Activated CD8-positive, alpha-beta T cell treated with anti-CD3 and anti-CD28 coated beads for 36 hours (primary cell): ENCODE measurements at places on chromosomes 12 and 14. TPM values are rescaled to one million over a fixed set of nuclear protein-coding genes. Genes with fewer than 3 reads are reported as not detected.
A peak's percentile ranks its signal among the peaks of the same experiment; 100 is the strongest.

The TMEM116 gene
- total RNA-seq = 16.3 TPM

The LALBA gene
- not detected for total RNA-seq

The SMCO3 gene
- not detected for total RNA-seq

The INSM2 gene
- not detected for total RNA-seq

The GSC gene
- not detected for total RNA-seq

The KRT82 gene
- not detected for total RNA-seq

The AKAP6 gene
- 1.4 TPM for total RNA-seq

- no peak for DNase-seq
- H3K27me3 ChIP-seq = no peaks in the 10 kb centered on the region
- H3K4me1 ChIP-seq = peaks cover 71% of the 10 kb centered on the region
- peak overlapping the region; percentile 39 for H3K27ac ChIP-seq
Observed at GRCh38 chr14:61486930-61487495, 165.6 kb downstream of the PRKCH start.

DNA sequence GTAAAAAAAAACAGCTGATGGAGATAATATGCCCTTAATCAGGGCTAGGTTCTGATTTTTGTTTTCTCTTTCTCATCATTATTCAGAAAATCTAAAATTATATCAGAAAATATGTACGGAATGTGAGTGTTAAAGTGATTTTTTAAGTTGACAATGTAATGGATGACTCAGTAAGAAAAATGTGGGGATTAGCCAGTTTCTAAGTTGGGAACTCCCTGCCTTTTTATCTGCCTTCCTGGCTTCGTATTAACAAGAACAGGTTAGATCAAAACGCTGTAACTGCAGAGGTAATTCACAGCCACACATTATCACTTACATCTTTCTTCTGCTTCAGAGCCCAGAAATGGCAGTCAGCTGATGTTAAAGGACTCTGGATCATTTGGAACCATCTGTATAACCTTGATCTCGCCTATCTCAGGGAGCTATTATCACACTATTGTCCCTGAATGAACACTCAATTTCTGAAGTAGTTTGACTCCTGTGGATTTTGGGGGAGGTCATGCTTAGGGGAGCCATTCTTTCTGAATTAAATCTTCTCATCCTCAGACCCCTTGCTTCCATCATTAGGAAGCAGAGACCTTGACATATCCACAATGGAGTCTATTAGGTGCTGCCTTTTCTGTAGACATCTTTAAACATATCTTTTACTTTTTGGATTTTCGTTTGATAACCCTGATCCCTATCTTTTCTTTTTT lies 135.7 kb upstream of the SLC16A7 start:
- H3K4me1 ChIP-seq = no peaks in the 10 kb centered on the region
- no peaks in the 10 kb centered on the region for H3K36me3 ChIP-seq

DNA sequence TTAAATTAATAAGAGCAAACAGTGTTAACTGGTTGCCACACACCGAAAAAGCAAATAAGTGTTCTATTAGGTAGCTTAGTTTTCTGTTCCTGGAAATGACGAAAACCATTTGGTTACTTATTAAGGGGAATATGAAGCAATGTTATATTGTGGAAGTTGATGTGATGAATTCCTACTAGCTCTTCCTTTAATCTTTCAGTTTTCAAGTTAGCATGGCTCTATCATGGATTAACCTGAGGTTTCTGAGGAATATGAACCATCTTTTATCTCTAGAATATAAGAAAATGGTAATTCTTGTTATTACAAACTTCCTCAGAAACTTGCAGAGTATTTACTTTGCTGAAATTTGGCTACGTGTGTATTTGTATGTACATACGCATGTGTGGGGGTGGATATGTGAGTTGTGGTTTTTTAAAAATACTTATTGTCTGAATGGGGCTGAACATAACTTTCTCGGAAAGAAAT lies 245.7 kb downstream of the KCNC2 start:
- no peak overlapping the region for H3K27ac ChIP-seq
- no peaks in the 10 kb centered on the region for H3K27me3 ChIP-seq
- H3K36me3 ChIP-seq = no peaks in the 10 kb centered on the region
- no peaks in the 10 kb centered on the region for H3K4me1 ChIP-seq
- no peak overlapping the region for H3K4me3 ChIP-seq
- DNase-seq = no peak

GRCh38 chr12:19411234-19412204 lies 27.8 kb upstream of the AEBP2 start:
- H3K27ac ChIP-seq = no peak overlapping the region

DNA sequence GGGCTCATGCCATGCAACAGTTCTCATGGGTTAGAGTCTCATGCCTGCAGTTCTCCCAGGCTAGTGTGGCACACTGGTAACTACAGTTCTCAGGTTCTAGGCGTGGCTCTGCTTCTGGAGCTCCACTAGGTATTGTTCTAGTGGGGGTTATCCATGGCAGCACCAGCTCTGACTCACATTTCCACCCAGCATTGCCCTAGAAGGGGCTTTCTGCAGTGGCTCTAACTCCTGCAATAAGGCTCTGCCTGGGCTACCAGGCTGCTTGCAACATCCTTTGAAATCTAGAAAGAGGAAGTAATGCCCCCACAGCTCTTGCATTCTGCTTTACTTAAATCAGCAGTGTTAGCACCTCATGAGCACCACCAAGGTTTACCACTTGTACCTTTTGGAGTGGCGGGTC lies 220.3 kb upstream of the ARID2 start:
- H3K36me3 ChIP-seq = no peaks in the 10 kb centered on the region
- H3K27me3 ChIP-seq = no peaks in the 10 kb centered on the region
- peak; percentile 38 for DNase-seq
- H3K4me1 ChIP-seq = peaks cover 6% of the 10 kb centered on the region
- no peak overlapping the region for H3K27ac ChIP-seq

DNA sequence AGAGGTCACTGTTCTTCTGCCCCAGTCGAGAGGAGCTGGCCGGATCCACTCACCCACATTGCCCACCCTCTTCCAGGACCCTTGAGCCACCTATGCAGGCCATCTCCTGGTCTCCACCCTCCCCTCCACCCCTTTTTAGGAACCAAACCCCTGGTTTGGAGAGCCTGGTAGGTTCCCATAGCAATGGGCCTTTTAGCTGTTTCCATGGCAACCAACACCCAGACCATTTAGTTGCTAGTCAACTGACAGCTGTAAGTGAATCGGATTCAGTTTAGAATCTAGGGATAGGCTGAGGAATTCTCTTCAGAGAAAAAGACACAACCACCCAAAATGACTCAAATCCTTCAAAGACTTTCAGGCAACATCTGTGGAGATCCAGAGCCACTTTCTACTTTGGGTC lies 16.5 kb downstream of the NPC2 start:
- H3K4me3 ChIP-seq = no peak overlapping the region
- no peak overlapping the region for H3K27ac ChIP-seq
- no peak for DNase-seq

DNA sequence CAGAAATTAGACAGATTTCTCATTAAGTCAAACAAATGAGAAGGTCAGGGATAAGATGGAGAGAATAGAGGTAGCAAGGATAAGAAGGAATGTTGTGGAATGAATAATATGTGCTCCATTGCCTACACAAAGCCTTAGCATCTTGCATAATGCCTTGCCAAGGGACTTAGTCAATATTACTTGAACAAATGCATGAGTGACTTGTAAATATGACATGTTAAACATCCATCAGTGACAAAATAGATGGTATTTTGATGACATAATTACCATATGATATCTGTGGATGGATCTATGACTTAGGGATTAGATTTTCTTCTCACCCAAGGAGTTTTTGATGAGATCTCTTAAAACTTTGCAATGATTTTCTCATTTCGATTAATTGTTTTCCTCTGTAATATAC lies 194.1 kb upstream of the RASSF8 start:
- H3K27me3 ChIP-seq = no peaks in the 10 kb centered on the region
- no peak overlapping the region for H3K27ac ChIP-seq
- no peaks in the 10 kb centered on the region for H3K36me3 ChIP-seq

DNA sequence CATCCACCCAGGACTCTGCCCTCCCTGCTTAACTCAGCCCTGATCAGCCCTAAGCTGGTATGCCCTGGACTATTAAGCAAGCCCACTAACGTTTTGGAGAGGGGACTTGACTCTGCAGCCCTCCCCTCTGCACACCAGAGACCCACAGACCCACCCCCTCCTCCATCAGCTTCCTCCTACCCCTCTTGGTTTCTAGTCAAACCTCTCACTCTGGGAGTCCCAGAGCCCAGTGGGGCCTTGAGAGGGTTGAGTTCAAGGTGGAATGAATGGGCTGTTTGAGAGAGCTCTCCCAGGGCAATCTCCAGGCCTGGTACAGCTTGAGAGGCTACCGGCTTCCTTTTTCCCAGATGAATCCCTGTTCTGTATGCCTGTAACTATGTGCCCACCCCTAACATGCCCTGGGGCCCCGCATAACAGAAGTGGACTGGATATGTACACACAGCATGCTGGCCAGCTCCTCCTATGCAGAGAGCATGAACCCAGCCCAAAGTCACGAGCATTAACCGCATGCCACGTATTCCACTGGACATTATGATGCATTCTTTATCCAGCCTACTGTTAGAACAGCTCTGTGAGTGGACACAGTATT lies 43.6 kb downstream of the IRF2BPL start:
- no peak for DNase-seq
- H3K4me1 ChIP-seq = peaks cover 3% of the 10 kb centered on the region
- H3K27me3 ChIP-seq = no peaks in the 10 kb centered on the region
- no peaks in the 10 kb centered on the region for H3K36me3 ChIP-seq
- H3K27ac ChIP-seq = no peak overlapping the region
- H3K4me3 ChIP-seq = no peak overlapping the region

DNA sequence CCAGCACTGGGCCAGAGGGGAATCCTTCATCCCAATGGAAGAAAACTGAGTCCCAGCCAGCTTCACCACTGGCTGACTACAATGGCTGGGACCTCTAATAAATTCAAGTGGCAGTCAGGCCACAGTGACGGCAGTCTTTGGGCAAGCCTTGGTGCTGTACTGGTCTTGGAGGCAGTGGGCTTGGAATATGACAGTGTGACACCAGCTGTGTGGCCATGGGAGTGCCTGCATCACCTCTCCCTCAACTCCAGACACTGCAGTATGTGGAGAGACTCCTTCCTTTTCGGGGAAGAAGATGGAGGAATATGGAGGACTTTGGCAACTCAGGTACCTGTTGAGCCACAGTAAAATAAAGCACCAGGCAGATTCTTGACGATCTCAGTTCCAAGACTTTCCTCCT lies 16.0 kb upstream of the CD163L1 start:
- no peak overlapping the region for H3K4me3 ChIP-seq
- peaks cover 6% of the 10 kb centered on the region for H3K27me3 ChIP-seq
- no peak overlapping the region for H3K27ac ChIP-seq
- DNase-seq = no peak

- DNase-seq = no peak
- H3K27me3 ChIP-seq = peaks cover 11% of the 10 kb centered on the region
- peaks cover 6% of the 10 kb centered on the region for H3K4me1 ChIP-seq
- H3K27ac ChIP-seq = no peak overlapping the region
- H3K4me3 ChIP-seq = no peak overlapping the region
Observed at GRCh38 chr14:59159169-59159568, 29.3 kb upstream of the DAAM1 start.

DNA sequence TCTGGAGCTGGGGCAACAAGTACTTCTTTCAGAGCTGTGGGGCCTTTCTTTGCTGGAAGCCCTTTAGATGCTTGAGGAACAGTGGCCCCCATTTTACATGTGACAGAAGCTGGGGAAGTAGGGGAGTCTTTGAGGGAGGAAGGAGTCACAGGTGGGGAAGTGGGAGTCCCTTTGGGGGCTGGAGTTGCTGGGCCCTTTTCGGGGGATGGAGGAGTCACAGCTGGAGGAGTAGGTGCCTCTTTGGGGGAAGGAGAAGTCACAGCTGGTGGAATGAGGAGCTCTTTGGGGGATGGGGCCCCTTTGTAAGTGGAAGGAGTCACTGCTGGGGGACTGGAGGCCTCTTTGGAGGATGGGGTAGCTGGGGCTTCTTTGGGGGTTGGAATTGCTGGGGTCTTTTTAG lies 8.6 kb downstream of the NACA start:
- peaks cover 57% of the 10 kb centered on the region for H3K4me1 ChIP-seq
- H3K36me3 ChIP-seq = peaks cover 83% of the 10 kb centered on the region
- no peaks in the 10 kb centered on the region for H3K27me3 ChIP-seq
- DNase-seq = no peak
- no peak overlapping the region for H3K4me3 ChIP-seq
- peak overlapping the region; percentile 73 for H3K27ac ChIP-seq

DNA sequence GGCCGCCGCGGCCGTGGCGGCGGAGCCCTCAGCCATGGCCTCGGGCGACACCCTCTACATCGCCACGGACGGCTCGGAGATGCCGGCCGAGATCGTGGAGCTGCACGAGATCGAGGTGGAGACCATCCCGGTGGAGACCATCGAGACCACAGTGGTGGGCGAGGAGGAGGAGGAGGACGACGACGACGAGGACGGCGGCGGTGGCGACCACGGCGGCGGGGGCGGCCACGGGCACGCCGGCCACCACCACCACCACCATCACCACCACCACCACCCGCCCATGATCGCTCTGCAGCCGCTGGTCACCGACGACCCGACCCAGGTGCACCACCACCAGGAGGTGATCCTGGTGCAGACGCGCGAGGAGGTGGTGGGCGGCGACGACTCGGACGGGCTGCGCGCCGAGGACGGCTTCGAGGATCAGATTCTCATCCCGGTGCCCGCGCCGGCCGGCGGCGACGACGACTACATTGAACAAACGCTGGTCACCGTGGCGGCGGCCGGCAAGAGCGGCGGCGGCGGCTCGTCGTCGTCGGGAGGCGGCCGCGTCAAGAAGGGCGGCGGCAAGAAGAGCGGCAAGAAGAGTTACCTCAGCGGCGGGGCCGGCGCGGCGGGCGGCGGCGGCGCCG lies 381 bp downstream of the YY1 start:
- H3K27ac ChIP-seq = peak overlapping the region; percentile 88
- peak overlapping the region; percentile 79 for H3K4me3 ChIP-seq
- peaks cover 49% of the 10 kb centered on the region for H3K4me1 ChIP-seq
- DNase-seq = peak; percentile 45
- H3K36me3 ChIP-seq = peaks cover 62% of the 10 kb centered on the region

DNA sequence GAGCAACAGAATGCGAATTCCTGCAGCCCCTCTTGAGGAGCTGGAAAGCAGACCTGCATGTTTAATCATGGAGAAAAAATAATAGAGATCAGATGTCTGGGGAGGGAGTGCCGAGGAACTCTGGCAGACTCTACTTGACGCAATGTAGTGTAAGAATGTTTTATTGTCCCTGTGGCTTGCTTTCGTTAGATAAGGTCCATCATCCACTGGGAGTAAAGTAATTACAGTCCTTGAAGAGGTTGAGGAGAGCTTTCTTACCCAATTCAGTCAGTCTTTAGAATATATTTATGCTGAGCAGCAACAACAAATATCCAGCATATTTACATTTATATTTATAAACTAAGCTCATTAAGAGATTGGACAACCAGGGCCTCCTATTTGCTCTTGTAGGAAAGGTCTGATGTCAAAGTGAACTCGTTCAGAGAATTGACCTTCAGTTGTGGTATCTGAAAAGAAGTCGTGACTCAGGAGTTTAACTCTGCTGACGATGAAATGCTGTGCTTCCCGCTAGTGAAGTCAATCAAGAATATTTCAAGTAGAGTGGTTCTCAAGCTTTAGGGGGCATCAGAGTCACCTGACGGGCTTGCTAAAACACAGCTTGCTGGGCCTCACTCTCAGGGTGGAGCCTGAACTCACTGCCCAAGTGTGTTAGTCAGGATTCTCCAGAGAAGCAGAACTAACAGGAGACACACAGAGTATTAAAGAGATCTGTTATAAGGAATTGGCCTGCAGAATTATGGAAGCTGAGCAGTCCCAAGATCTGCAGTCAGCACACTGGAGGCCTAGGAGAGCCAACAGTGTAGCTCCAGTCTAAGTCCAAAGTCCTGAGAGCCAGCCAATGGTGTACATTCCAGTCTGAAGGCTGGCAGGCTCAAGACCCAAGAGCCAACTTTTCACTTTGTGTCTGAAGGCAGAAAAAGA lies 139.3 kb upstream of the LMNTD1 start:
- no peak for DNase-seq
- no peaks in the 10 kb centered on the region for H3K36me3 ChIP-seq
- no peaks in the 10 kb centered on the region for H3K4me1 ChIP-seq
